Upper lobe of right lung (tissue), 1 donor: ENCODE measurements at places on chromosomes 11 and 22. TPM values are rescaled to one million over a fixed set of nuclear protein-coding genes. Genes with fewer than 3 reads are reported as not detected.
A peak's percentile ranks its signal among the peaks of the same experiment; 100 is the strongest.

The TOM1 gene
- 101 TPM for total RNA-seq

The DCHS1 gene
- 28.0 TPM for total RNA-seq

The ACR gene
- total RNA-seq, result 4.5 TPM

The TMA7B gene
- 0.69 TPM for total RNA-seq

The PLET1 gene
- not detected for total RNA-seq

The SNX32 gene
- not detected for total RNA-seq

The OR51E1 gene
- not detected for total RNA-seq

The C22orf15 gene
- not detected for total RNA-seq

GRCh38 chr11:94740083-94741021 lies 27.8 kb upstream of the AMOTL1 start:
- peak; percentile 69 for DNase-seq

DNA sequence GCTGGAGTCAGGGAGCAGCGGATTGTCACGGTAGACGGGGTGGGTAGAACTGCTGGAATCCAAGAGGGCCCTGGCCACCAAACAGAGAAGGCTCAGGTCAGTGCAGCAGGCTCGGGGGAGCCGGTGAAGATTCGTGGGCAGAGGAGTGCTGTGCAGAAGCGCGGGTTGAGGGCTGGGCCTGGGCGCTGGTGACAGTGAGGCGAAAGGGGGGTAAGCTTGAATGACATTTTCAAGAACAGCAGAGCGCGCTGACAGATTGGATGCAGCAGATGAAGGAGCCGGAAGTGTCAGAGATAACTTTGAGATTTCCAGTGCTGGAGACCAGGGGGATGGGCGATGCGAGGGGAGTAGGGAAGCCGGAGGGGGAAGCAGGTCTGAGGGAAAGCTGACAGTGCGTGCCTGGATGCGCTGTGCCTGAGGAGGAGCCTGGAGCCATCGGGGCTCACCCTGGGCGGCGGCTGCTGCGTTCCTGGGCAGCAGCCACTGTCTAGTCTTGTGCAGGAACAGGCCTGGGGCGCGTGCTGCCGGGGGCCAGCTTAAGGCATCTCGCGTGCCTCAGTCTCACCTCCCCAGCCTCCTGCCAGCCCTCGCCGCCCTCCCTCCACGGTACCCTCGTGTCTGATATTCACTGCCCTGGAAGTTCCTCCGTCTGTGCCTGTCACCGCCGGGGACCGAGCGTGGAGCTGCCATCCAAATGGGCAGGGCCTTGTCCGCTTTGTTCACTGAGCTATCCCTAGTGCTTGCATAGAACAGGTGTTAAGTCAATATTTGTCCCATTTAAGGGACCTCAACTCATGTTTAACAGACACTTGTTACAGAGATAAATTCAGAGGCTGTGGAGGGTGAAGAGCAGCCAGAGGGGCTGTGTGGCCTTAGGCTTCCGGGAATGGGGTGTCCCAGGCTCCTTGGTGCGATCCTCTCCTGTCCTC lies 5.2 kb downstream of the GRIK4 start:
- peak; percentile 62 for DNase-seq

DNA sequence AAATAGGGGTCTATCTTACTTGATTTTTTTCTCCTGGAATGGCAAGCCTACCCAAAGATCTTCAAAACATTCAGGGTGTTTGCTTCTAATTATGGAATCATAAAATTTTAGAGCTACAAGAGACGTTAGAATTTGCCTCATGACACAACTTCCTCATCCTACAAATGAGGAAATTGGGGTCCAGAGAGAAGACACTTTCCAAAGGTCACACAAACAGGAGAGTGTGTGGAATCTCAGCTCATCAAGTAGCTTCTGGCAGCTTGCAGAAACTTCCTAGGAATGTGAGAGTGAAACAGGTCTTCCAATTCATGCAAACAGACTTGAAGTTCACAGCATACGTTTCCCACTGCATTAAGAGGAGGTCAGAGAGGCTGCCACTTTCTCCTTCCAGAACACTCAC lies 976.0 kb downstream of the OPCML start:
- DNase-seq, result no peak

DNA sequence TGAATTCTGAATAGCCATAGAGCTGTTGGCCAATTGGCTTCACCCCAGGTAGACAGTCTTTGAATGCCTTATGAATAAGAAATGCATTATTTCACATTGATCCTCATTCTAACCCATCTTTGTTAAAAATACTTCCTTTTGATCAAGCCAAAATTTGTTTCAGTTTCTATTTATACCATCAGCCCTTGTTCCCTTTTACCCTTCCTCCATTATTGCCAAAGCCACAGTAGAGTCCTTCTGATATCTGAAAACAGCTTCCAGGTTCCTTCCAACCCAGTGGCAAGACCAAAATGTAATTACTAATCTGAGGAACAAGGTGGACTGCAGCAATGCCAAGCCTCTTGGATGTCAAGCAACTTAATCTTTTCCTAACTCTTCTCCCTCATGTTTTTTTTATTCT lies 458.8 kb downstream of the BUD13 start:
- no peak for DNase-seq

GRCh38 chr11:2399488-2400068 lies 972 bp upstream of the TSSC4 start:
- DNase-seq, result no peak

DNA sequence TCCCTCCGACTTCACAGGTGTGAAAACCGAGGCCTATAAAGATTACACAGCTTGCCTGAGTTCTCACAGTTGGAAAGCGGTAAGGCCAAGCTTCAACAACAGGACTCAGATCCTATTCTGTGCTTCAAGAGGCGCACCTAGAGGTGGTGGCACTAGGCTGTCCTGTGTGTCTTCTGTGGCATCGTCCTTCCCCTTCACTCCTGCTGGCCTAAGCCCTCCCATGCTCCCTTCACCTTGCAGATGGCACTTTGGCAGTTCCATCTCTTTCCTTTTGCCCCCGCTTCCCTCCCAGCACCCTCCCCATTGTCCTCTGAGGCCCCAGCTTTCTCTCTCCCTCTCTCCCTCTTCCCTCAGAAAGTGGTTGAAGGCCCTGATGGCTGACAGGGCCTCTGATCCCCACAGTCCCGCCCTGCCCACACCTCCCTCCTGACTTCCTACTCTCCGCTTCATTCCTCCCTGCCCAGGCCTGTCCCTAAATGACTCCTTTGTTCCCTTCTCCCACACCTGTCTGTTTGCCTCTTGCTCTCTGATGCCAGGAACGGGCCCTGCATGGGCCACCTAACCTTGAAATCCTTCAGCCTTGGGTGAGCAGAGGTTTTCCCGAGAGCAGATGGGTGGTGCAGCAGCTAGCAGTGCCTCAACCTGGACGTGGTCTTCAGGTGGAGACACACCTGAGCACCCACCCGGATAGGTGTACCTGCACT lies 5.8 kb downstream of the TRIM29 start:
- DNase-seq, result peak; percentile 45

DNA sequence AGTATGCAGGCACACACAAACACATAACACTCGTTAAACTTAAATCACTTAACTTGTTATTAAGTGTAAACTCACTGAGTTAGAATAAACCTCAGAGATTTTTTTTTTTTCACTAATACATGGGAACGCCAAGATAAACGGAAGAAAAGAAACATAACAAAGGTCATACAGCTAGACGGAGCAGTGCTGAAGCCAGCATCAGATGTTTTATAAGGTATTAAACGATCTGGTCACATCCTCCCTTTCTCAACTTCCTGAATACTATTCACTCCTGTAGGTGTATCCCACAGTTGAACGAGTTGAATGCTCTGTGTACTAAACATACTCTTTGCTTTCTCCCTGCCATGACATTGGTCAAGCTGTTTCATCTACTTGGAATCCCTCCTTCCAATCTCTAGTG lies 212.0 kb downstream of the SWAP70 start:
- DNase-seq, result no peak

DNA sequence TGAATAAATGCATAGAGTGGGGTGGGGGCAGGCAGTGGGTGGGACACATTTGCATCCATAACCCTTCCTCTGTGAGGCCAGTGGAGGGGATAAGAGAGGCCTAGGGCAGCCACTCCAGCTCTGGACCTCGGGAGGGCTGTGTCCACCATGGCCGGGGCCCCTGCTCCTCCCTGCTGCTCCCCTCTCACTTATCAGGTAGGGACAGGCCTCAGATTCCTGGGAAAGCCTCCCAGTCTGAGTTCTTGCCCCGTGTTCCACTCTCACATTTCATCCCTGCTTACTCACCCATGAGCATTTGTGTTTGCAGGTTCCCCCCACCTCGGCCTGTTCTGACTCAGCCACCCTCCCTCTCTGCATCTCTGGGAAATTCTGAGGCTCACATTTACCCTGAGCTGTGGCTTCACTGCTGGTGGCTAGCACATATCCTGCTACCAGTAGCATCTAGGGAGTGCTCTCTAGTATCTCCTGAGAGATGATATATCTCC lies 128.7 kb upstream of the TOP3B start:
- DNase-seq, result no peak

DNA sequence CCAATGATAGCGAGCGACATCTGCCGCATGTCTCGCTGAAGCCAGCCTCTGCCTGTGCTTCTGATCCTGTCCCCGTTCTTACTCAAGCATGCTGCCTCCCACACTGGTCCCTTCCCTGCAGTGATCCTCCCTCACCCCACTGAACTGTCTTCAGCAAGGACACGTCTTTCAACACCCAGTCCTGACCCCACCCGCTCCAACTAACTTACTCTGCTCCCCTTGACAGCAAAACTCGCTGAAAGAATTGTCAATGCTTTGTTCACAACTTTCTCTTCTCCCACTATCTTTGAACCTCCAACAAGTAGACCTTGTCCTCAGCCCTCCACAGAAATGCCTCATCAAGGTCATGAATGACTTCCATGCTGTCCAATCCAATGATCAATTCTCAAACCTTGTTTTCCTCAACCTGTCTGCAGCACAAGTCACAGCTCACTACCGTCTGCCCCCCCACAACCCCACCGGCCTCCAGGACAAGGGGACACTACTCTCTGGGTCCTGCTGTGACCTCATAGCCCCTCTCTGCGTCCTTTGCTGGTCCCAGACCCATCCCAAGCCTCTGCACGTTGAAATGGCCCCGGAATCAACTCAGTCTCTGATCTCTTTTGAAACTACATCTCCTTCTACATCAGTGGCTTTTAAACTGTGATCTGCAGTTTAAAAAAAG lies 108.0 kb downstream of the MICAL3 start:
- no peak for DNase-seq

- DNase-seq, result no peak
Observed at GRCh38 chr11:79610678-79611077, 169.8 kb upstream of the TENM4 start.

DNA sequence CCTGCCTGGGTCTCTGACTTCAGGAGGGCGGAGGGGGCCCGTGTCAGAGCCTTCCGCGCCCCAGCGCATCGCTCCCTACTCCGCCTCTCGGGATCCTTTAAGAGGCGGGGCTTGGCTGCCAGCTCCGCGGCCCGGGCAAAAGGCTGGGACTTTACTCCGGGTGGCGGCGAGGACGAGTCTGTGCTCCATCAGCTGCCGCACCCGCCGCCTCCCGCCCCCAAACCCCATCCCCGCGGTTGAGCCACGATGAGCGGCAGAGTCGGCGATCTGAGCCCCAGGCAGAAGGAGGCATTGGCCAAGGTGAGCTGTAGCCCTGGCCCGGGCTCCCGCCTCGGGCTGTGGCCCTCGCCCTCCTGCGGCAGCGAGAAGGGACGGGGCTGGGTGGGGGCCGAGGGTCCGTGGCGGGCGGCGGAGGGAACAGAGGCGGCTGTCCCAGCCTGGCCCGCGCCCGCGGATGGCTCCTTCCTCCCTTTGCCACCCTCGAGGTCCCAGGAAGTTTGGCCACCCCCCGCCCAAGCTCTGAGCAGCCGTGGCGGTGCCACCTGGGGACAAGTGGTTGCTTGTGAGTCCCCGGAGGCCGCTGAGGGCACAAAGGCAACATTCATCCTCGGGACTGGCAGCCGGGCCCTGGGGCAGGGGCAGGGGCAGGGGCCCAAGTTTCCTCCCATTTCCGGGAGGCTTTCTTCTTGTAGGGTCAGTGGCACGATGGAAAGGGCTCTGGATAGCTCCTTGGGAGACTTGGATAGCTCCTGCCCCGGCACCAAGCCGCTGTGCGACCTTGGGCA lies at the start of gene SEC14L2:
Gene SEC14L2, plus strand, starts transcription at position 148 of the 785 bp plus-strand sequence. Its CDS starts 99 bp downstream, at position 247.
- DNase-seq, result peak; percentile 88

- no peak for DNase-seq
Observed at GRCh38 chr22:17114898-17115235, 6.3 kb downstream of the TMEM121B start.

DNA sequence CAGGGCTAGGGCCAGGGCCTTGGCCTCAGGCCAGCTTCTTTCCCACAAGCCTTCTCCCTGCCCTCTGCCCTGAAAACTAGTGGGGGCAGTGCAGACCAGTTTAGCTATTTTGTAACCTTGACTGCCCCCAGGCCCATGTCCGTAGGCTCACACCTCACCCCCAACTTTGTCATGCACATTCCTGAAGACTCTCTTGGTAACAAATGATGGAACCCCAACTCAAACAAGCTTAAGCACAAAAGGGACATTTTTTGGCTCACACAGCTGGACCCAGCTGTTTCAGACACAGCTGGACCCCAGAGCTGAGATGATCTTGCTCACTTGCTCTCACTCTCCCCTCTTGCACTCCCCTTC lies 46.6 kb downstream of the KCNQ1OT1 start:
- peak; percentile 26 for DNase-seq

GRCh38 chr11:47184711-47185304 lies 1.4 kb downstream of the PACSIN3 start:
- DNase-seq, result no peak

DNA sequence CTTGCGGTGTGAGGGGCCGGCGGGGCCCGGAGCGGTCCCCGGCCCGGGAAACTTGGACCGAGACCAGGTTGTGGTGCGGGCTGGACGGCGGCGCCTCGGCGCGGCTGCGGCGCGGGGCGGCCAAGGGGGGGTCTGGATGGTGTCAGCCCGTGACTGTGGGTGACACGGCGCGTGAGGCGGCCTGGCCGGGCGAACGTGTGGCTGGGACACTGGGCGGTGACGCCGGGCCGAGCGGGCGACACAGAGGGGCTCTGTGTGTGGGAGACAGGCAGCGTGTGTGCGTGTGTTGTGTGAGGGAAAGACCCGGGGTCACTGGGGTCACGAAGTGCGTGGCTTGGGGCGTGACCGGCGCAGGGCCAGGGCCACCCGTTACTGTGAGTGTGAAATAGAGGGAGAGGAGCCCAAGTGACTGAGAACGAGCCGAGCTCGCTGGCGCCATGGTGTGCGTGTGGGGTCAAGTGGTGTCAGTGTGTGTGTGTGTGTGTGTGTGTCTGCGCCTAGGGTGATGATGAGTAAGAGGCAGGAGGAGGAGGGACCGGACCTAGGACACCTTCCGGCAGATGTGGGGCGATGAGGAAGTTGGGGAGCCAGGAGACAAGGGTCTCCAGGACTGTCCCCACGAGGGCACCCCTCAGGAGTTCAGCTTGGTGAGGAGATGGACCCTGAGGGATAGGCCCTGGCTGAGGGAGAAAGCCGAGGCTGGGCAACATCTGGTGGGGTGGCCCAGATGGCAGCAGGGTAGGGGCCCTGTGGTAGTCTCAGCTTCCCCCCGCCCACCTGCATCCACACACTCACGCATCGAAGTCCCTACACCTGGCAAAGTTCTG lies 817 bp downstream of the RELT start:
- peak; percentile 77 for DNase-seq

GRCh38 chr22:29268511-29269229 lies 602 bp downstream of the EWSR1 start:
- peak; percentile 87 for DNase-seq

- no peak for DNase-seq
Observed at GRCh38 chr11:12856338-12856737, 152.8 kb upstream of the RASSF10 start.

GRCh38 chr11:67450796-67451657 lies 1.5 kb downstream of the GPR152 start:
- DNase-seq, result no peak
